ENCODE measurements at places on chromosomes 3 and 15.

DNA sequence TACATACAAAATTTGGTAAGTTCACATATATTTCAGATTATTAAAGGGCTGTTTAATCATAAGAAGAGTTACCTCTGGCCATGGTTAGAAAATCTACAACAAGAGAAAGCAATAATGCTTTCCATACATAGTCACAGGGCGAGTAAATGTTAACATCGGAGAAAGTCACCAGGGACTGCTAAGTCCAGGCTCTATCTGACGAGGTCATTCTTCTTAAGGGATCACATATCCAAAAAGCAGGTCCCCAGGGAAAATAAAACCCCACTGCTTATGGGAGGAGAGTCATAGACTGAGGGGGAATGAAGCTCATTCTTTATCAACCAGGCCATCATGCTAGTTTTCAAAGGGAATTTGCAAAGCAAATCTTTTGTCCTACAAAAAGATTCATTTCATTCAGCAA is 3.1 kb downstream of the PCYT1A start:
- no peak for DNase-seq

DNA sequence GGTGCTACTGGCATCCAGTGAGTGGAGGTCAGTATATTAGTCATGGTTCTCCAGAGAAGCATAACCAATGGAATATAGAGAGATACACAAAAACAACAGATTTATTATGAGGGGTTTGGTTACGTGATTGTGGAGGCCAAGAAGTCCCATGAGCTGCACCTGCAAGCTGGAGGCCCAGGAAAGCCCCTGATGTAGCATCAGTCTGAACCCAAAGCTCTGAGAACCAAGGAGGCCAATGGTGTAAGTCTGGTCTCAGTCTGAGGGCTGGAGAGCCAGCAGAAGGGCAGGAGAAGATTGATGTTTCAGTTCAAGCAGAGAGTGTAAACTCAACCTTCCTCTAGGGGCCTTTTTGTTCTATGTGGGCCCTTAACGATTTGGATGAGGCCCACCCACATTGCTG is 144.1 kb downstream of the KLF13 start:
- DNase-seq = no peak

DNA sequence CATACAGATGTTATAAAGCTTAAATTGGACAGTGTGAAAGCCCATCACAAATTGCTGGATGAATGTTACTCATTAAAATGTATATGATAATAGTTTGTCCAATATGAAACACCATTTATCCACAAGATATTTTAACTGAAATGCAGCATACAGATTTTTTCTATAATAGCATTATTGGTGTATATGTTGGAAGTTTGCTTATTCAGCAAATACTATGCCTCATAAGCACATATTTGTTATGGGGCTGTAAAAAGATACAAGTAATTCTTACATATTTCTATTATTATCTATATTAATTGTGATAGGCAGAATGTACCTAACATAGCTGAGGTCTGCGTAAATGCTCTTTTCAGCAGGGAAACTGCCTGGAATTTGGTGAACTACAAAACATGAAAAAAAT is 790.5 kb downstream of the DIPK2A start:
- DNase-seq = no peak

- DNase-seq = no peak
Observed at GRCh38 chr3:192933779-192934460, 16.3 kb upstream of the MB21D2 start.

GRCh38 chr3:95752199-95752598 is 1062.2 kb upstream of the EPHA6 start:
- no peak for DNase-seq

- no peak for DNase-seq
Observed at GRCh38 chr3:145094355-145094941, 1066.5 kb downstream of the PLOD2 start.

GRCh38 chr3:182810574-182811268 is 17.4 kb downstream of the ATP11B start:
- no peak for DNase-seq

DNA sequence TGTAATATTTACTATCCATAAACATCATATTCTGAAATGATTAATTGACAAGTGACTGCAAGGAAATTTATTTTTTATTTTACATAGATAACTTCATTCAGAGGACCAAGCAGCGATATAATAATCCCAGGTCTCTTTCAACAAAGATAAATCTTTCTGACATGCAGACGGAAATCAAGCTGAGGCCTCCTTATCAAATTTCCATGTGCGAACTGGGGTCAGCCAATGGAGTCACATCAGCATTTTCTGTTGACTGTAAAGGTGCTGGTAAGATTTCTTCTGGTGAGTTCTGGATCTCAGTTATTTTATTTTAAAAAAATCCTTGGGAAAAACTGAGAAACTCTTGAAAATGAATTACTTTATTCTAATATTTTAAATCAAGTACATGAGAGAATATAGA is 23.3 kb downstream of the SEC22A start:
- DNase-seq = no peak

DNA sequence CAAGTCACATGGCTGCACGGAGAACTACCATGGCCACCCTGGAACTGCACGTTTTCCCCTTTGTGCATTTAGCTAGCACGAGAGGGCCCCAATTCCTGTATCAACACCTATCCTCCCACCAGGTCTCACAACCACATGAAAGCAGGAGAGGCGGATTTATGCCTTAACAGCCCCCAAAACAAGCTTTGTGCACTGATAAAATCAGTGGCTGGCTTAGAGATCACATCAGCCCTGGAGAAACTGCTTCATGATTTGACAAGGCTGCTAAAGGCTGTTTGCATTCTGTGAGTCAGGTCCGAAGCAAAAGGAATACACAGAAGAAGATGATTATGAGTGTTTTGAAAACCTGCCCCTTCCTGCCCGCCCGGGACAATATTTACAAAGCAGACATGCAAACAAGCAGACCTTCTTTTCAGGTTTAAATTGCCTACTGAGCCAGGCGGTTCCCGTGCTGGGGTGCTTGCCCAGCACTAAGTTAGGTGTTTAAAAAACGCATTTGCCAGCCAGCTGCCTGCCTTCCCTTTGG is 25.9 kb downstream of the CEMIP start:
- no peak for DNase-seq

Measured in GF-D8 (cell line).